ENCODE measurements at places on chromosomes 11 and 22. TPM values are rescaled to one million over a fixed set of nuclear protein-coding genes. Genes with fewer than 3 reads are reported as not detected.

GRCh38 chr11:70246196-70246595, 24.3 kb upstream of the PPFIA1 start:
- DNase-seq = no peak

Gene SCGB1D2
- not detected for total RNA-seq

- DNase-seq = no peak
Measured at GRCh38 chr22:48511211-48511610, 1316.5 kb downstream of the BRD1 start.

Gene CST6
- not detected for total RNA-seq

- peak; percentile 83 for DNase-seq
Measured at GRCh38 chr11:65551572-65552387, 6.4 kb downstream of the LTBP3 start.

DNA sequence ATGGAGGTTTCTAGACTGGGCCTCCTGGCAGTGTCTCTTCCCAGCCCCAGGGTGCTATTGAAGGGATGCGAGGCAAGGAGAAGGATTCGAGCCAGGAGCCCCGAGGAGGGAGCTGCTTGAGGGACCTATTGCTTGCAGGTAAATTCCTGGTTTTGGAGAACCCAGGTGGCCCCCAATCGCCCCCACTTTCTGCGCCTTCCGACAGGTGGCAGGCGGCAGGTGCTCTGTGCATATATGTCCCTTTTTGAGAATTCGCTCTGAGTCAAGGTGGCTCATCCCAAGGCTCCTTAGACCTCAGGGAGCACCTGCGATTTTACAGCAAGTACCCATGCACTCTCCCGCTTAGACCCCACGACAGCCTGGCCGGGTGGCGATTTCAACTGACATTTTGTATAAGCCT, 40.3 kb upstream of the SHISAL1 start:
- no peak for DNase-seq

DNA sequence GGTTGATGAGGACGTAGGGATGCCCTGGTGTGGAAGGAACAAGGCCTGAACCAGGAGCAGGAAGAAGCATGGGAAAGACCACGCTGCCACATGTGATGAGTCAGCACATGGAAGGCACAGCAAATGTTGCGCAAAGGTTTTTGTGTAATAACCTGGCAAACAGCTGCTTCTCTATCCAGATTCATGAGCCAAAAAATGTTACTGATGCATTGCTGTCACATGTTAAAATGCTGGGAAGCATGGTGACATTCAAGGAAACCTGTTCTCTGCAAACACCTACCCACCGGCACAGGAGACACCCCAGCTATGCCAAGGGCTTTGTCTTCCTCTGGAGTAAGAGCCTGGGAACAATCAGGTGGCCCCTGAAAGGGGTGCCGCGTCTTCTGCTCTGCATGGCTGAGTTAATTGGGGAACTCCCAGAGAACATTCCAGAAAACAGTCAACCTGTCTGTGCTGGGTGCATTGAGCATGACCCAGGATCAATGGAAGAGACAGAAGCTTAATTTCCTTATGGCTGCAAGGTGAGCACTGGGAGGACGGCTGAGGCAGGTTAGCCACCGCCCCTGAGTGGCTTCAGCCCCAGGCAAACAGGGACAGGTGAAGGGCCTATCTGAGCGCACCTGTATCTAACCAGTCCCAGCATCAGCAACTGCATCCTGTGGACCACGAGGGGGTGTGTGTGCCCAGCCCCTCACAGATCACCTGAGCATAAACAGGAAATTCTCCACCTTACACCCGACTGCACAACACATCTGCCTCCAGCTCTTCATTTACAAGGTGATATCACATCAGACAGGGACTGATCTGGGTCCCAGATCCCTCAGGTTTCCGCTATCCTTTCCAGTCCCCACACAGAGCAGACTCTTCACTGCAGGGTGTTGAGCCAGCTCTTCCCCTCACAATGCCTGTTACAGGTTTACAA, 108.4 kb downstream of the GGTLC2 start:
- DNase-seq = peak; percentile 50

Gene NCR3LG1
- 0.69 TPM for total RNA-seq

Gene VWA5A
- 6.9 TPM for total RNA-seq
